ENCODE measurements at places on chromosomes 1 and 21.

DNA sequence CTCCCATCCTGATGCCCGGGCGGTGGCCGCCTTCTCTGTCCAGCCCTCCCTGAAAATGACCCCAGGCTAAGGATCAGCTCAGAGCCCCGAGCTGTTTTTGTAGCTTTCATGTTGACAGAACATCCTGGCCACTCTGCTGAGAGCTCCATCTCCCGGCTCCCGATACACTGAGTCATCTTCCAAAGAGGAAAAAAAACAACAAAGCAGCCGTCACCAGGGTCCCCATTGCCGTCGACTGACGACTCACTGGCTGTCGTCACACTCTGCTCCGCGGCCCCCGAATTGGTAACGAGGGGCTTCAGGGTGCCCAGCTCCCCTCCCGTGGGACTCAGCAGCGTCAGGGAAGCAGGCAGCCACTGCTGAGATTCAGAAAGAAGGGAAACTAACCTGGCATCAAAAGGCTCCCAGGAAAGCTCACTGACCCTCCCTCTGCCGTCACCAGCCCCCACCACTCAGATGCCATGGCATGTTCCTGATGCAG is 67.2 kb downstream of the CD46 start:
- no peak for DNase-seq

DNA sequence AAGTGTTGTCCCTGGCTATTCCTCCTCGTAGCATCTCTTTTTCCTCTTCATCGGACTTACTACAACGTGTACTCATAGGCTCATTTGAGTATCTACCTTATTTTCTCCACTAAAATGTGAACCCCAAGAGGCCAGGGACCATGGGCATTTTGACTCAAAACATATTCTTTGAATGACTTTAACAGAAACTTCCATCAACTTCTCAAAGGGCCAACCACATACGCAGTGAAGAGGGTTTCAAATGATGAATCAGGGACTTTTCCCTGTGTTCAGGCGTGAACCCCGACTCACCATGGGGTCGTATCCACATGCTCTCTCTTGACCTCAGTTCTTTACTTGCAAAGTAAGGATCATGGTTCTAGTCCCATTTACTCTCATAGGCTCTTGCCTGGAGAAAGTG is 20.2 kb upstream of the GPR137B start:
- no peak for DNase-seq

GRCh38 chr1:147648933-147649332 is 21.4 kb downstream of the ACP6 start:
- DNase-seq: no peak

- DNase-seq: peak; percentile 85
Observed at GRCh38 chr21:33332143-33332542, 7.4 kb downstream of the IFNAR1 start.

GRCh38 chr1:233815865-233816264 is 88.6 kb upstream of the SLC35F3 start:
- no peak for DNase-seq

GRCh38 chr1:41889506-41890414 is 29.0 kb downstream of the HIVEP3 start:
- DNase-seq: no peak

GRCh38 chr1:52238474-52238873 is 96.6 kb downstream of the ZFYVE9 start:
- DNase-seq: no peak

DNA sequence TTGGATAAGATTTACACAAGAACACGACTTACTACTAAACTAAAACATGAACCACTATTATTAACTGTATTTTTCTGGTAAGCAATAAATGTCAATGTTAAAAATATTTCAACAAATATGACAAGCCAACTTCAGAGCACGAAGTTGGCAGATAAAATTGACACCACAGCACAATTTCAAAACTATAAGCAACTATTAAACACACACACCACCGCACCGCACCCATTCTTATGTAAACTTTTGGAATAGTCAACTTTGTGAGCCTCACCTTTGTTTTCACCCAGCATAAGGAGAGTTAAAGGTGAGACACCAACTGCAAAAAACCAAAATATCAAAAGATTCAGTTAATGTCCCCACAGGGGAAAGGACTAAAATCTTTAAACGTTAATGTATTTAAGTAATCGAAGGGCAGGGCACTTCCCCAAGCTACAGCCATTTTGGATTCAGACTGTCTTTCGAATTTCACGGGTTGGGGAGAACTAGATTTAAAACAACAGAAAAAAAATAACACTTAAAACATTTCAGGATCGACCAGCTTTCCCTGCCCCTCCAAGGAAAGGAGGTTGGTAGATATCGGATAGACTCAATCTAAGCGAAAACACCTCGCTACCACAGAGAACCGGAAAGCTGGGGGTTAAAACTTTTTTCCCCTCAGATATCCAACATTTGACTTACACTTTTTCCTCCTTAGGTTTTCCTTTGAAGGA is 872 bp downstream of the GPBP1L1 start:
- peak; percentile 48 for DNase-seq

DNA sequence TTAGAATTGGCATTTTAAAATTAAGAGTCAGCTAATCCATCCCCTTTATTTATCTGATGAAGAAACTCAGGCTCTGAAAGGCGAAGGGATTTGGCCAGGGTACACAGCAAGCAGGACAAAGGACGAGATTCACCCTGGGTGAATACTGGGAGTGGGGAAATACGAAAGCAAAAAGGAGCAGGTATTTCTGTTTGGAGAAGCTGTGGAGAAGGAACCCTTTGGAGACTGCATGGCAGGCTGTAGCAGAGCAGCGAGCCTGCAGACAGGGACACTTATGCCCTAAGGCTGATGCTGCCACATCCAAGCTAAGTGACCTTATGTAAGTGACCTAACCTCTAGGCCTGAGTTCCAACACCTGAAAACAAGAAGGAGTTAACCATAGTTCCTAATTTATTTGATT is 207.2 kb upstream of the C1orf87 start:
- DNase-seq: no peak
